A549 (cell line): ENCODE measurements at places on chromosomes 7 and 10.

GRCh38 chr10:133415752-133416151 is 8.7 kb downstream of the SPRN start:
- no peak for DNase-seq

- DNase-seq: peak; percentile 31
Measured at GRCh38 chr7:141074162-141074991, 513 bp downstream of the TMEM178B start.

DNA sequence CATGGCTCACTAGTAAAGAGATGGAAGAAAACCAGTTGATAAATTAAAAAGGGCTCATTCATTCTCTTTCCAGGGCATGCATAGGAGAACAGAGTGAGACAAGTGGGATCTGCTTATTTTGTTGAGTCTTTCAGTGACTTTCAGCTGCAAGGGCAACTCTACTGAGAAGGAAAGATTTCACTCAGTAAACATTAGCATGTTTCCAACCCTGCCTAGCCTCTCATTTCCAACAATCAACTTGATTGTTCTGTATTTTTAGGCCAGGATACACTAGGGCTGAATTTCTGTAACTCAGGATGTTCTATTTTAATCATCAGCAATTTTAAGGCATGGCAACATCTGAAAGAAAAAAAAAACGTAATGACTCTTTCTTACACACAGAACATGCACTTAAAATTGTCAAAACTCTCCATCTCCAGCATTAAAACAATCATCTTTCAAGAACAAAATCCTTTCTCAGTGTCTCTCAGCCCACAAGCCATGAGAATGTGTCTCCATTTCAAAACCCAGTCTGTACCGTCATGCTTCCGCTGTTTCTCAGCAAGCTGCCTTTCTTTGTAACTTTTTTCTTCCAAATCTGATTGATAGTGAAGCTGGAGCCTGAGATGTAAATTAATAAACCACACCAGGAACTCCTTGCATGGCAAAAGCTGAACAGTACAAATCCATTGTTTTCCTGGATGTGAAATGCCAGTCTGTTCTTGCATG is 147.2 kb upstream of the KLF14 start:
- no peak for DNase-seq

DNA sequence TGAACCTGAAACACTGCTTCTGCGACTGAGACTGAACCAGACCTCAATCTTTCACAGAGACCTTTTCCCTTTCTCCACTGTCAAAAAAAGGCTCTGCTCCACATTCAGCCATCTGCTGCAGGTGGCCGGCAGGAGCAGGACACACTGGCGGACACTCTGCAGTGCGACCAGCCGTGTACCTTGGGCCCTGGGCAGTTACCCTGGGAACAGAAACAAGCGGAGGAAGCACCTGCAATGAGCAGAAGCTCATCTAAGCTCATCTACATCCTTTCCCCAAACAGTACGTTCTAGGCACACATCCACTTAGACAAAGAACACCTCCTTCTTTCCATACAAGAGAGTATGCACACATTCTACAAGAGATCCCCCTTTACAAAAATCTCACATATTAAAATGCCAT is 22.8 kb downstream of the VOPP1 start:
- no peak for DNase-seq

DNA sequence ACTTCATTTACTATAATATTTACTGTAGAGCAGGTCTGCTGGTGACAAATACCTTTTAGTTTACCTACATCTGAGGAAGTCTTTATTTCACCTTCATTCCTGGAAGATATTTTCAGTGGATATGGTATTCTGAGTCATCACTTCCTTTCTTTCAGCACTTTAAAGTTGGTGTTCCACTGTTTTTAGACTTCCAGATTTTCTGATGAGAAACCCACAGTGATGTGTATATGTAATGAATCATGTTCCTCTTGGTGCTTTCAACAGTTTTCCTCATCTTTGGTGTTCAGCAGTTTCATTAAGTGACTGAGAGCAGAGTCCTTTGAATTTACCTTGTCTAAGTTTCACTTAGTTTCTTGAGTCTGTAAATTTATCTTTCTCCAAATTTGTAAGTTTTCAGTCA is 36.4 kb downstream of the COPG2 start:
- DNase-seq: no peak

DNA sequence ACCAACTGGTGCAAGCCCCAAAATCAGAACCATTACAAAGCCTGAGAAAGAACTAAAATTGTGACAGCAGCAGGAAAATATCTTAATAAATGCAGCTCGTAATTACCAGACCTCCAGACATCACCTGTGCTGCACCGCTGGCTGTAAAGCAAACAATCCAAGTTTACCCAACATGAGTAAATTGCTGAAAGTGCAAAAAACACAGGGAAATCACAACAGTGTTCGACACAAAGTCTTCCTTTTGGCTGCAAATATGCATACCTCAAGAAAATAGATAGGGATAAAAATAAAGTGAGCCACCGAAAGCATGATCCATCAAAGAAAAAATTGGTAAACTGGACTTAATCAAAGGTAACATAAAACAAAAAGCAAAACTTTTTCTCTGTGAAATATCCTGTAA is 101.7 kb downstream of the SLC16A9 start:
- no peak for DNase-seq

DNA sequence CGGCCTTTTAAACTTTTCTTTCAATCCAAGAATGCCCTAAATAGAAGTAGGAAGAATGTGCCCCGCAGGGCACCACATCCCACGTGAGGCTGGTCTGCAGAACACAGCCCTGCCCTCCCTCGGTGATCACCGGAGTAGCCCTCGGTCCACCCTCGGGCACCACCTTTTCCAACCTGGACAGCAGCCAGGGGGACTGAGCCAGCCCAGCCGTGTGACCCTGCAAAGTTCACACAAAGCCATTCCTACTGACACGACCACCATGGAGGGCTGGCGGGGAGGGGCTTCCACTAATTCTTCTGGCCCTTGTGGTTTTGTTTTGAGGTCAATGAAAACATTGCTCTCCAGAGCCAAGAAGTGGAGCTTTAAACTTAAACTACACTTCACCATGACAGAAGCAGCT is 132.2 kb downstream of the TCERG1L start:
- DNase-seq: no peak

- no peak for DNase-seq
Measured at GRCh38 chr10:123962756-123963530, 71.3 kb upstream of the CPXM2 start.

GRCh38 chr10:49751636-49752510 is 10.2 kb downstream of the OGDHL start:
- no peak for DNase-seq

- DNase-seq: no peak
Measured at GRCh38 chr7:132400561-132401142, 175.6 kb downstream of the PLXNA4 start.

DNA sequence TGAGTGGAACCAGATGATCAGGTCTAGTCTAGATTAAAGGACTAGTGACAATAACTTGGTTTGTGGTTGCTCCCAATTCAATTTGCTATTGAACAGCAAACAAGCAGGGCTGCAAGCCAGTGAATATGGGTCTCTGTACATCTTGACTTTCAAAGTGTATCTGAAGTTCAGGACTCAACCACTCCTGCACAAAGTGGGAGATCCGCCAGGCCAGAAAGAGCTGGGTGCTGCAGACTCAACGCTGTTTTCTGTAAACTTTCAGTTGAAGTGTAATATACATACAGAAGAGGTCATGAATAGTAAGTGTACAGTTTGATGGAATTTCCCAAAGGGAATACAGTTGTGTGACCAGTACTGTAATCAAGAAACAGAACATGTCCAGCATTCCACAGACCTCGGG is 416.6 kb downstream of the RPS24 start:
- no peak for DNase-seq

GRCh38 chr10:105756386-105756785 is 1115.3 kb downstream of the SORCS3 start:
- no peak for DNase-seq

GRCh38 chr10:71912431-71912830 is 51.8 kb upstream of the CHST3 start:
- peak; percentile 35 for DNase-seq

- peak; percentile 71 for DNase-seq
Measured at GRCh38 chr10:111076191-111076681, 593 bp upstream of the ADRA2A start.

GRCh38 chr10:56028298-56029132 is 332.5 kb downstream of the ZWINT start:
- no peak for DNase-seq

DNA sequence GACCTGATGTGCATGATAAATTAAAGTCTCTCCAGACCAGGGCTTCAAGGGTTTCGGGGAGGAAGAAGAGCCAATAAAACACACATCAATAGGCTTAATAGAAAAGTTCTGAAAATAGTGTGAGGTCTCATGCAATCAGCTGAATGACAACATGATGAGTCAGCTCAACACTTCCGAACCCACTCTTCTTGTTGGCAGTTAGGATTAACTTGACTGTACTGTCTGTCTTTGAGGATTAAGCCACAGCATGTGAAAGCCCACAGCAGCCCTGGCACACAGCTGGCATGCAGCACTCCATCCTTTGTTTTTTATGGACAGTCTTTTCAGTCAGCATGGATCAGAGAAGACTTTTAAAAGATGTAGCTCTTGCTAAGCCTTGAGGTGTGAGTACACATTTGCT is 526.9 kb upstream of the VSTM2A start:
- DNase-seq: no peak

DNA sequence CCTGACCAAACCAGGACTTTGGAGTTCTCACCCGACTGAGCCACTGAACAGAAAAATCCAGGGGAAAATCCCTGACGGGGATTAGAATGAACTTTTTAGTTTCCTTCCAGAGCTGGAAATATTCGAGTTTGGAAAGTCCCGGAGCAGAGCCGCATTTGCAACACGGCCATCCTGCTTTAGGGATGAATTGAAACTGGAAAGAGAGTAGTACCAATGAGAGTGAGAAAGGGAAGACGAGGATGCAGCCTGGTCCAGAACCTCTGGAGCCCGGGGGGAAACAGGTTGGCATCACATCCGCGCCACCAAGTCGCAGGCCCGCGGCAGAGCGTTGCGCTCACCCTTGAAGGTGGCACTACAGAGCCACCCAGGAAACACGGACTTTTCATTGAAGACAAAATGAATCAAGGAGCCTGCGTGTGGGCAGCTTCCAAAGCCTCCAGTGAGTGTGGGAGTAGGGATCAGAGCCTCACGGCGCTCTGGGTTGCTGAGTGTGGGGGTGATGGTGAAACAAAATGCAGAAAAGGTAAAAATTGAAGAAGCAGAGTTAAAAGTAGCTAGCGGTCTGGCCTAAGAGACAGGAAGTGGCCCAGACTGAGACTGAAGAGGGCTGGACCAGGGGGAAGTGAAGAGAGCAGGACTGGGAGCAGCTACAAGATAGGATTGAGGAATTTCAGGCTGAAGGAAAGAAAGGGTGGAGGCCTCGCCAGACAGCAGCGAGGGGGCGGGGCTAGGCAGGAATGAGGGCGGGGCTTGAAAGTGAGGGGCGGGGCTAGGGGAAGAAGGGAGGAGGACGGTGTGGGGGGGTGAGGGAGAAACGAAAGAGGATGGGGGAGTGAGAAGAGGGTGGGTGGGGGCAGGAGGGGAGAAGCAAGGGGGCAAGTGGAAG is 1.8 kb downstream of the SMURF1 start:
- DNase-seq: peak; percentile 80

DNA sequence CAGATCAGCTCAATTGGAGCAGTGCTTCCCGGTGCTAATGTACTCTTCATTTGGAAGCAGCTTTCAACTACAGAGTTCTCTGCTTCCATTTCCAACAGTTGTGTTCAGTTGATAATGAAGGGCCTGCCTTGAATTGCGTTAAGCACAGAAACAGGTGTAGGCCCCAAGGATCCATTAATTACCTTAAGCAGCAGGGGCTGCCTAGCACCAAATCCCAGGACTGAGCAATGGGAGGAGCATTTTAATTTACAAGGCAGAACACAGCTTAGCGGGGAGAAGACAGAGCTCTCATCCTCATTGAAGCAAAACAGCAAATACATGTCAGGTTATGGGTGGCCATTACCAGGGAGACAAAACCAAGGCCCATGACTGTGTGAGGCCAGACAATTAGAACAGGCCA is 349.6 kb downstream of the TFEC start:
- no peak for DNase-seq

DNA sequence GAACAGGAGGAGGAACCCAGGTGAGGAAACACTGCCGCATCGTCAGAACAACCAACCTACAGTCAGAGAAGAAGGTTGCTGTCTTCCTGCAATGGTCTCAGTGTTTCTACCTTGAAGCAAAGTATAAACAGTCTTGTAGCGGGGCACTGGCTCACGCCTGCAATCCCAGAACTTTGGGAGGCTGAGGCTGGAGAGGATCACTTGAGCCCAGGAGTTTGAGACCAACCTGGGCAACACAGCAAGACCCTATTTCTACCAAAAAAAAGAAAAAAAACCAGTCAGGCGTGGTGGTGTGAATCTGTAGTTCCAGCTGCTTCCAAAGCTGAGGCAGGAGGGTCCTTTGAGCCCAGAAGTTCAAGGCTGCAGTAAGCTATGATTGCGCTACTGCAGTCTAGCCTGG is 23.4 kb downstream of the SNX8 start:
- DNase-seq: no peak

DNA sequence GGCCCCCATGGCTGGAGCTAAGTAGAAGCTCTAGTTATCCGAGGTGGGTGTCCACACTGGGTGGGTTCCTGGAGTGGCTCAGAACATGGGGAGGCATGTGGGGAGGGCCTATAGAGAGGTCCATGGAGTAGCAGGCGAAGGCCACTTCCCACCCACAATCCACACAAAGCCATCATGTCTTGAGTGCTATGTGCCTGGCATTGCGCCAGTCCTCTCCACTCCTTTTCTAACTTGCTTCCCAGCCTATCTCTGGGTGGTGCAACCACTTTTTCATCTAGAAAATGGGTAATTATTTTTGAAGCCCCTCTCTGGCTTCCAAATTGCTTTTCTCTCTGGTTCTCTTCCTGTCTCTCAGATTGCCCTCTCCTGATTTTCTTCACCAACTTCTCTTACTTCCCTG is 263.6 kb downstream of the PHTF2 start:
- no peak for DNase-seq

- no peak for DNase-seq
Measured at GRCh38 chr7:8056439-8056838, 87.8 kb downstream of the GLCCI1 start.

DNA sequence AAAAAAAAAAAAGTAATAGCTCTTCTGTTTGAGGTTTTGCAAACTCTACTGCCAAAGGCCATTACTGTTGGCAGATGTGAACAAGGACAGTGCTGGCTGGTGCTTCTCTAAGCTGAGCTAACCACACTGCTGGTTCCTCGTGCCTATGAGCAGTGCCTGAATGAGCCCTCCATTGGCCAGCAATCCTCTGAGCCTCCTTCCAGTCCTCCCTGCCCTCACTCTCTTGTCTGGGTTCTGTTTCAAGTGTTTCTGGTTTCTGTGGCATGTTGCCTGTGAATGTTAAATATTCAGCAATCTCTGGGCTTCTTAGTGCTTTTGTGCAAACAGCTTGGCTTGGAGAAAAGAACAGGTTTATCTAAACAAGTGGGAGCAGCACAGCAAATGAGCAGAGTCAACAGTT is 161.3 kb upstream of the AUTS2 start:
- no peak for DNase-seq
